ENCODE measurements at places on chromosomes 11 and 22.

DNA sequence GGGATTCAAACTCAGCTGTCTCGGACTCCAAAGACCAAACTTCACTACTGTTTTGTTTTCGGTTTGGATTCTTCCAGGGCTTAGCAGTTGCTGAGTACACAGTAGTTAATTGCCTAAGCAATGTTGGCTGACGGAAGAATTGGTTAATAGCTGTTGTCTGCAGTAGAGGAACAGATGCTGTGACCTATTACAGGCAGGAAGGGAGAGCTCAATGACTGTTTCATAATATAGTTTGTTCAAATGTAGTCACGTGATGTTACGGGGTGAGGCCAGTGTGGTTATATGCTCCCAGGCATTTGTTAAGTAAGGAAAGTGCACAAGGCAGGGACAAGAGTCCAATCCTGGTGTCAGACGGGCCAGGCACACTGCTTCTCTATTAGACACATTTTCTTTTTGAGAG, 222.6 kb upstream of the CCDC90B start:
- no peak for DNase-seq

DNA sequence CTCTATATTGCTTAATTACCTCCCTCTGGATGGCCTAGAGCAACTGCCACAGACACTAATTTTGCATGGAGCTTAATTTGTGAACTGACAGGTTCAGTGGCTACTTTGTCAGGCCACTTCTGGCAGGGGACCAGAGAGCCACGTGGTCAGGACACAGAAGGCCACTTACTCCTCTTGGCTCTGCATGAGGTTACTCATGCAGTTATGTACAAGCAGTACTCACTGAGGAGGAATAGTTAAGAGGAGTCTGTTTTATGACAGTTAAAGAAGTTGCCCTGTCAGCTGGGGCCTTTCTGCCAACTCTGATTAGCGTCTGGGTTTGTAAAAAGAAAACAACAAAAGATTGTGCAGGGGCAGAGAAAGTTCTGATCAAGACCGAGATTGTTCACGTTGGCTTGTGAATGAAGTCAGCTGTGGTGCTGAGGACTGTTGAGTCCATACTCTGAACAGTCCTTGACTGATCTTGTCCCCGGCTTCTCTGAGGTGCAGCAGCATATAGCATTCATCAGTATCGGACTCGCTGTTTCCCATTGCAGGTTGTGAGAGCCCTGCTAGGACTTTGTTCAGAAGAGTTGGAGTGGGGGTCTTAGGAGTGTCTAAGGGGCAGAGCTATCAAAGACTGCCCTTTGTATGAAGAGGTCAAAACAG, 41.4 kb downstream of the PPFIBP2 start:
- DNase-seq, result no peak

DNA sequence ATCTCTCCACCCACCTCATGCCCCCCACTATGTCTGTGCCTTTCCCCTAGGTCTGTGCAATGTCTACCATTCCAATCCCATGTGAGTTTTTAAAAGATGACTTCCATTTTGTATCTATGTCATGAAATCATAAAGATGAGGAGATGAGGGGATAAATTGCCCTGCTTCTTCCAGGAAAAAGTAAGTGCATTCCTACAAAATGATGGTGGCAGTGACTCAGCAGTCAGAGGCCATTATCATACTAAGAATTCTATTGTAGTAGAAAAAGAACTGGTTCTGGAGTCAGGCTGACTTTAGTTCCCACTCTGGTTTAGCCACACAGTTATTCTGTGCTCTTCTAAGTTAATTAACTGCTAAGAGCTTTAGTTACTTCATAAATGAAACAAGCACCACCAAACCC, 89.6 kb upstream of the API5 start:
- no peak for DNase-seq

DNA sequence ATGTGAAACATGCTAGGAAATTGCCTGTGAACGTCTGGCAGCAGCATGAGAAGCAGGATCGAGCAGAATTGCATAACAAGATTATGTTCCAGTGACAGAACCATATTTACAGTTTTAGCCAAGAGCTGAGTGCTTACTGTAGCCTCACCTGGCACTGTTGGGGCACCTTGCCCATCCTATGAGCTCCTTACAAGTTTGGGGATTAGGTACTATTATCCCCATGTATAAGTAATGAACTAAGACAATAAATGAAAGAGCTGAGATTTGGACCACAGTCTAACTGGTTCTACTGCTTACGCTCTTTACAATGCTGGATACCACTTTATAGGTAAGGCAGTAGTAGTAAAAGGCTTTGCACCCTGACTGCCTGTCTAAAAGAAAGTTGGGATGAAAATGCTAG, 17.1 kb upstream of the PATE1 start:
- no peak for DNase-seq

GRCh38 chr11:82790723-82791484, 57.2 kb upstream of the FAM181B start:
- no peak for DNase-seq

DNA sequence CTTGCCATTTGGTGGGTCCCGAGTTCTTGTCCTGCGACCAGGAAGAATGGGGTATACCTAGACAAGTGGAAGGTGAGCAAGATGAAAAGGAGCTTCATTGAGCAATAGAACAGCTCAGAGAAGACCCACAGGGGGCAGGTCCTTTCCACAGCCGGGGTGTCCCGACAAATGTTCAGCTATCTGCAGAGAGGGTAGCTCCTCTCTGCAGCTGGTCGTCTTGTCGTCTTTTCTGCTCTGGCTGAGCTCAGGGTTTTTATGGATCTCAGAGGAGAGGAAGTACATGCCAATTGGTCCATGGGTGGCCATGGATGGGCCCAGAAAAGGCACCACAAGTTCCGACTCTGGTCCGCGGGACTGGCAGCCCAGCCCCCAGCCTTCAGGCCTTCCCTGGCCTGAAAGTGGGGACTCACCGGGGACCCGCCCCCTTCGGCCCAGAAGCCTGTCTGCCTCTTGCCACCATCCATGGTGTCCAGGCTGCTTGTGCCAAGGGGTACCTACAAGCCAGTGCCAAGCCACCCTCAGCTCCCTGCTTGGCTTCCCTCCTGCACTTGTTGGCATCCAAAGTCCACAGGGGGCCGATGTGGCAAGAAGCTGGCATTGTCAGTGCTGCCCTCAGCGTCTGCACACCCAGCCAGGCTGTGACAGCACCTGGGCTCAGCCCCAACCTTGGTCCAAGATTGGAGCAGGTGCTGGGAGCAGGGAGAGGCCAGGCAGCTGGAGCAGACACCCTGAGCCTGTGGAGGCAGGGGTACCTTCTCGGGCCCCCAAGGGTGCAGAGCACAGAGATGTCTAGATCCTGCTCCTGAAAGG, 438.9 kb downstream of the TBC1D22A start:
- DNase-seq, result no peak

GRCh38 chr11:113296447-113297205, 17.8 kb upstream of the TTC12 start:
- no peak for DNase-seq

DNA sequence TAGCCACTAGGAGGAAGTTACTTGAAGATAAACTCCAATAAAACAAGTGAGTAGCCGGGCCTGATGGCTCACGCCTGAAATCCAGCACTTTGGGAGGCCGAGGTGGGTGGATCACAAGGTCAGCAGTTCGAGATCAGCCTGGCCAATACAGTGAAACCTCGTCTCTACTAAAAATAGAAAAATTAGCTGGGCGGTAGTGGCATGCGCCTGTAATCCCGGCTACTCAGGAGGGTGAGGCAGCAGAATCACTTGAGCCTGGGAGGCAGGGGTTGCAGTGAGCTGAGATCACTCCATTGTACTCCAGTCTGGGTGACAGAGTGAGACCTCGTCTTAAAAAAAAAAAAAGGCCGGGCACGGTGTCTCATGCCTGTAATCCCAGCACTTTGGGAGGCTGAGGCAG, 34.0 kb upstream of the CLPB start:
- DNase-seq, result no peak

GRCh38 chr11:62702246-62702645, 5.0 kb downstream of the BSCL2 start:
- no peak for DNase-seq

DNA sequence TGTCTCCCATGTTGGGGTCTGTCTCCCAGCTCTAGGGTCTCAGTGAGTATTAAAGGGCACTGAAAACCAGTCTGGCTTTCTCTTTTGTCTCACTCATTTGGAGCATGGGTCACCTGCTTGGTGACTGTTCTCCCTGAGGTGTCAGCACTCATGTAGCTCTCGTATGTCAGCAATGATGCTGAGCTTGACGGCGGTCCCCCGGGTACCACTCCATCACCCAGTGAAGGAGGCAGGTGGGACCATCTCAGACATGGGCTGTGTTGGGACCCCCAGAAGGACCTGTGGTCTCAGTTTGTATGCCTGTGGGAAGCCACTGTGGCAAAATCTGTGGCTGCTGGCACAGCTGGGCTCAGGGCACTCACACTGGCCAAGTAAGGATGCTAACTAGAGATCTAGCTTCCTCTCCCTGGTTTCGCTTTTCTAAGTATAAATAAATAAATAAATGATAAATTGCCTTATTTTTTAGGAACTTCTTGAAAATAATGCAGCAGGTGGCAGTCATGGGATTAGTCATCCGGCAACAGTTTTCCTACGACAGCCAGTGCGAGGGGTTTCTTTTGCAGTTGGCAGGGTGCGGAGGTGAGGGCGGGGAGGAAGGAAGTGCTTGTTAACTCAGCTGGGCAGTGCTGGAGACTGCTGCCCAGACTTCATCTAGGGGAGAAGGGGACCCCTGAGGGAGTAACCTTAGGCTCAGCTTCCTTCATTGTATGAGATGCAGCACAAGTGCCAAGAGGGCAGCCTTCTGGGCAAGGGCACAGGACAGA, 48.8 kb downstream of the OSBP2 start:
- no peak for DNase-seq

DNA sequence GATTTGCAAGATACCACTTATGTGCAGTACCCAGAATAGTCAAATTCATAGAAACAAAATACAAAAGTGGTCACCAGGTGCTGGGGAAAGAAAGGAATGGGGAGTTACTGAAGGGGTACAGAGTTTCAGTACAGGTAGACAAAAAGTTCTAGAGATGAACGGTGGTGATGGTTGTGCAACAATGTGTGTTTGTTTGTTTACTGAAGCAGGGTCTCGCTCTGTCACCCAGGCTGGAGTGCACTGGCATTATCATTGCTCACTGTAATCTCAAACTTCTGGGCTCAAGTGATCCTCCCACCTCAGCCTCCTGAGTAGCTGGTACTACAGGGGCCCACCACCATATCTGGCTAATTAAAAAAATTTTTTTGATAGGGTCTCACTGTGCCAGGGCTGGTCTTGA, 12.1 kb downstream of the UBE2L6 start:
- no peak for DNase-seq

DNA sequence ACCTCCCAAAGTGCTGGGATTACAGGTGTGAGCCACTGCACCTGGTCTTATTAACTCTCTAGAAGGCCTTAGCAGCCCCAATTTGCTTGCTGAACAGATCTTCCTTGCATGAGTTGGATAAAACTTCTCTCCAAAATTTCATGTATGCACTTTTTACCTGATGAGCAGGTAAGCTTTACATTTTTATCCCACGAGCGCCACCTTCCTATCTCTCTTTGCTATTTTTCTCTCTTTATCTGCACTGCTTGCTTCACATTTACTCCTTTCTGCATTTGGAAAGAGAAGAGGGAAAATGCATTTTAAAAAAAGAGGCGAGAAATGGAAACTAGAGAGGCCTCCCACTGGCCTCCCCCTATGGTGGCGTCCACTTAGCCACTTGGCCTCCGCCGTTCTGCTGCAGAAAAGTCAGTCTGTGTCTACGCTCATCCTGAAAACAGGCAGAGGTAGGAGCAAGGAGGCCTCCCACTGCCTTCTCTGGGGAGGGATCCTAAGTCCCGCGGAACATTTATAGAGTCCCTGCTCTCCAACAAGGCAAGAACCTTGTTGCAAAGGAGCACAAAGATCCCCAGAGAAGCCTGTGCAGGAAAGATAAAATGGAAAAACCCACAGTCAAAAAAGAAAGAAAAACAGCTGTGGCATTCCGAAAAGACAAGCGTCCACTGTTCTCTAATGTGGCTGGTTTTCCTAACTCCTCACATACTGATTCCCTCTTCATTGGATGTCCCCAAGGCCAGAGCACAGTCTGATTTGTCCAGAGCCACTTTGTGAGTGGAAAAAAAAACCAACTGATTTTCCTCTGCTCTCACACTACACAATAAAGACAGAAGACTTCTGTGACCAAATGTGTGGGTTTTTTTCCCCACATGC, 62.2 kb upstream of the INCENP start:
- no peak for DNase-seq

GRCh38 chr11:119617340-119617713, 111.7 kb downstream of the NECTIN1 start:
- no peak for DNase-seq

DNA sequence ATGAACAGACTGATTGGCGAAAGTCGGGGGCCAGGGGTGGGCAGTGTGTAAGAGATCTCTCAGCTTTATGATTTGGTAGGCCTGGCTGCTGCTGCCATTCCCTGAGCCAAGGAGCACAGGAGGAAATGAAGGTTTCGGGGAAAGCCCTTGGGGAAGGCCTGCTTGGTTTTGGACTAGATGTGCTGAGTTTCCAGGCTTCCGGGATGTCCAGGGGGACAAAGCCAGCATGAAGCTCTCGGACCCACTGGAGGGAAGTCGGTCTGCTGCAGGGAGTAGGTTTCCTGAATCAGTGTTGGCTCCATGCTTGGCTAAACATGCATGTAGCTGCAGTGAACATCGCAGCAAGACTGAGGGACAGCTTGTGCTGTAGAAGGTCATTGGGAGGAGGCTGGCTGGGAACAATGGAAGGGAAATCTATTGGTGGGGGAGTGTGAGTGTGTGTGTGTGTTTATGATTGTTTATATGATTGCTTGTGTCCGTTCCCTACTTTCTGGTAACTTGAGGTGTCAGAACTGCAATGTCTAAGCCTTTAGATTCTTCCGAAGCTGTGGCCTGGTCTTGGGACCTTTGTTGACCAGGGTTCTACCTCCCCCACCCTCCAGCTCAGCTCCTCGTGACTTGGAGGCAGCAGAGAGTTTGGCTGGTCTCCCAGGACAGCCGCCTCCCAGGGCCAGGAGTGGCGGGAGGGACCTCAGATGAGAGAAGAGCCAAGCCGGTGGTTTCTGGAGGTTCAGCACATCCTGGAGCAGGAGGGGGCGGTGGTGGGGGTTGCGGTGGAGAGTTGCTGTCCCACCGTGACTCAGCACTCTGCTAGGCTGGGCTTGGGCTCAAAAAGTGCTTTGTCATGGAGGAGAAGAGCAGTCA, 4.0 kb upstream of the FTH1 start:
- DNase-seq, result no peak

DNA sequence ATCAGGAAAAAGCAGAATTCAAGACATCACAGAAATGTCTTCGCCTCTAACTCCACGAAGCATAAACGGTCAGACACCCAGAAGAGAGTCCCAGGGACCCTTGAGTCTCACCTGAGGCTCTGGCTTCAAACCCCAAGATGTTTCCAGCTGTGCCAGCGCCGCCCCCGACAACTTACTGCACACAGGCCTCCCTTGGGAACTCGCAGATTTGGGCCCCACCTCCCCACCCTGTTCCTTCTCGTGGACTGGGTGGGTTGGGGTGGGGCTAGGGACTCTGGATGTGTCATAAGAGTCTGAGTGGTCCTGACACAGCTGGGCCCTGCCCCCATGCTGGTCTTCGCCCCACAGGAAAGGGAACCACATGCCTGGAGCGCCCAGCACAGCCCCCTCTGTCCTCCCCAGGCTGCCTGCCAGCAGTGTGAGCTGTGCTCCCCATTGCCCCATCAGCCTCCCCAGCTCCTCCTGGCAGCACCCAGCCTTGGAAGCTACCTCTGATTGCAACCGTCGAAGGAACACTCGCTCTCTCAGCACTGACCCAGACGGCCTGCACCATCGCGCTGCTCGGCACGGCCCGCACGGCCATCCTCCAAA, 147.5 kb downstream of the CRYBB2 start:
- no peak for DNase-seq

- DNase-seq, result no peak
Observed at GRCh38 chr11:134275534-134276395, at the start of gene GLB1L3. Gene GLB1L3, plus strand, starts transcription at chr11:134276379. Its CDS starts 362 bp downstream, at chr11:134276741.

Measured in GM18507 (cell line).